Fibroblast of skin of left biceps (primary cell): ENCODE measurements at places on chromosomes 4 and X.
A peak's percentile ranks its signal among the peaks of the same experiment; 100 is the strongest.

GRCh38 chr4:99300934-99301333, 10.1 kb upstream of the ADH1A start:
- peak; percentile 88 for DNase-seq

DNA sequence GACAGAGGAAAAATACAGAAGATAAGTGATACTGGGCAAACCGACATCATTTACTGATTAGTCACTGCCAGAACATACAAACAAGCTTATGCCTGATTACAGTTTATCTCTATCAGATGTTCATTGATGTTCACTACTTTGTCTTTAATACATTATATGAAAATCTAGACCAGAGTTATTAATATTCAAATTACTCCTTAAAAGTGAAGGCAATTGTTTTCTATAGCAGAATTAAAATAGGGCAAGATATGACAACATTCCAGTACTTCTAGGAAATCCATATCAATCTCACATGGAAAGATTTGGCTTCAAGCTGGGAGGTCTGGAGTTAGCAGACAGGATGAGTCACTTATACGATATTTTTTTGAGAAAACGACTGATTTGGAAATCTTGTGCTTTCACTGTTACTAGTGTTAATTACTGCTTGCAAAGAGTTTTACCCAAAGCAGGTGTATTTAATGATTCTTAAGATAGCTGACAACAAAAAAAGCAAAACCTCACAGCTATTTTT, 31.8 kb downstream of the HPGD start:
- peak; percentile 11 for DNase-seq

DNA sequence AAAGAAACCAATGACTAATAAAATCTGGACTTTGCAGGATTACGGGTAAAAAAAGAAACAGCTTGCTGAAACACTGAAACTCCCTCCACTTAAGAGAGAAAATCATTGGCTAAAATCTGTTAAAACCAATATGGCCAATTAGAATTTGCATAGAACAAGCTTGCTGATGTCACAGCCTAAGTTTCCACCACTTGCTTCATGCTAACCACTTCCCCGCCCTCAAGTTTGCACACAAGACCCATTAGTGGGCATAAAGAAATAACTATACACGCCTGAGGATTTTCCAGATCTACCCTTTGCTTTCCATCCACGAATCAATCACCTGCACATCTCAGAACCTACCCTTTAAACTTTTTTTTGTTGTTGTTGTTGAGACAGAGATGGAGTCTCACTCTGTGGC, 42.7 kb upstream of the PHEX start:
- DNase-seq = no peak

DNA sequence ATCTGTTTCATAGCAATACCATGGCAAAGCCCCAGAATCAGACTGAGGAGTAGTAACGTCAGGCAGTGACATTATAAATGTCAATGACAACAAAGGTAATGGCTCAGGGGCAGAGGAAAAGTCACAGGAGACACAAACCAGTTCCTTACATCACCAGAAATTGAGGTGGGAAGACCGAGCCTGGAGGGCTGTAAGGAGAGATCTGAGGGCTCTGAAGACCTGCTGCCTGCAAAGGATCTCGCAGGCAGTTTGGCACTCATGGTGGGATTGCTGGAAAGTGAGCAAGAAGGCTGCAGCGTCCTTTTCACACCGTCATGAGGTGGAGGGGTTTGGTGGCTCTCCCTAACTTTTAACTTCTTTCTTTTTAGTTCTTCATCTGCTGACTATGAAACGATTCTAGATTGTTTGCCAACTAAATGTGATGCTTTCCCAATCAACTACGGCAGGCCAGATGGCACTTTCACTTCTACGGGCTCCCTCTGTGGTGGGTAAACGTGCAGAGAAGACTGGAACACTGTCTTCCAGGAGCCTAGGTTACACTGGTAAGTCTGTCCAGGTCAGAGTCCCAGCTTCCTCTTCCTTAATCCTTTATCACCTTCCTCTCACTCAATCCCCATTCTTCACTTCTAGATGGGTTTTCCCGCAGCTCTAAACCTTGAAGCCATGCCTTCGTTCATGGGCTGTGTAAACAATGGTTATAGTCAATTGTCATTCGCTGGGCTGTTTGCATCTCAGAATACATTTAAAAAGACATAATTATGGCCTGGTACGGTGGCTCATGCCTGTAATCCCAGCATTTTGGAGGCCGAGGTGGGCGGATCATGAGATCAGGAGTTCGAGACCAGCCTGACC, 58.2 kb downstream of the TBC1D9 start:
- DNase-seq = no peak

GRCh38 chrX:107673933-107674479, 45.7 kb downstream of the PRPS1 start:
- no peak for DNase-seq

DNA sequence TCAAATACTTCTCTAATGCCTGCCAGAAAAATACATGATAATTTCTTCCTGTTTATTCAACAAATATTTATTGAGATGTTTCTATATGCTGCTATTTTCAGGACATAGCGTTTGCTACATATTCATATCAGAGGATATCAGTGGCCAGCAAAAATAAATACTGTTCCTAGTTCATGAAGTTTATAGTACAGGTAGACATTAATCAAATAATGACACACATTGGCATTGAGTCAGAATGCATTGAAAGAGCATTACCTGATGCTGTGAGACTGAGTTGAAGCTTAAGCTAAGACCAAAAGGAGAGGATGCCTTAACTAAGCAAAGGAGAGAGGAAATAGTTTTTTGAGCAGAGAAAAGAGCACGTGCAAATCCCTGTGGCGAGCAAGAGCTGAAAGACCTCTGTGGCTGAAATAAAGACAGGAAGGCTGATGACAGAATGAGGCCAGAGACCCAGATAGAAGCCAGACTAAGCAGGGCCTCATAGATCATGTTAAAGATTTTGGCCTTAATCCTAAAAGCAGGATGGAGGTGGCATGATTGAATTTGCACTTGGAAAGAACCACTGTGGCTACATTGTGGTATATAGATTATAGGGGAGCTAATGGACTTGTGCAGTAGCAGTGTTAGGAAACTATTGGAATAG, 36.2 kb downstream of the FAM241A start:
- no peak for DNase-seq

DNA sequence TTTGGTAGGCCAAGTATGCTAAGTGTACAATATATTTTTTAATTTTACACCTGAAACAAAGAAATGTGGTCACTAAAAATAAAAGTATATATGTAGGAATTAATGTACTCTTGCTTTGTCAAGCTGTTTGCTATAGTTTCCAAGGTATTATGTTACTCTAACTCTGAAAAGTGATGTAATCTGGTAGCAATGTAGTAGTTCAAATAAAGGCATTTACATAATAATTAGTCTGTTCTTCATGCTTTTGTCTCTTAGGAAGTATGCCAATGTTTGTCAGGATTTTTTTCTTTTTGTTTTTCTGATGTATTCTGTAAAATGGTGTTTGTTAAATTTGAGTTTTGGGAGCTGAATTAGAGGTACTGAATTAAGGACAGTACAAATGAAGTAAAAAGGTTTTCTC, 89.5 kb downstream of the PLS3 start:
- no peak for DNase-seq

- no peak for DNase-seq
Measured at GRCh38 chr4:6758728-6759127, 23.8 kb upstream of the KIAA0232 start.

DNA sequence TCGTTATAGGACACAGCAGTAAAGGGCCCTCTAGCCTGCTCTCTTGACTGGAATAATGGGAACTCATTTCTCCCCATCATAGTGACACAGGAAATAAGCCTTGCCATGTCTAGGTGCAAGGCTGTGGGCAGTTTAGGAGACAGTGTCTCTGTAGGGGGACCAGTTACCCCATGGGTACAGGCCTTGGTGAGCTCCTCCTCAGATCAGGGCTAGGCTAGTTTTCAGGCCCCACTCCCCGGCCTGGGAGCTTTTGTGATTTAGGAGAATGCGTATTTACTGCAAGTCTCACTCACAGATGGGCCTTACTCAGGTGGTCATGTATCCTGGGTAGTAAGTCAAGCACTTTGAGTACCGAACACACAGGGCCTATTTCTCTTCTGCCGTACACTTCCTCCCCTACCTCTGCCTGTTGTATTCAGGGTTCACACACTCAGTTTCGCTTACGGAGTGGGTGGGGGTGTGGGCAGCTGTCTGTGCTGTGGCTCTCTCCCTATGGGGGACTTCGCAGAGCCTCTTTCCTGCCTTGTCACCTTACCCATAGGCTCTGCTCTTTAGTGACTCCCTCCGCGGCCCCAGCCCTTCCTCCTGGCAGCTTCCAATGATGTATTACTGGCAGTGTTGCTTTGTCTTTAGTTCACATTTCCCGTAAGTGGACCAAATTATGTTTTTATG, 34.2 kb downstream of the FAM193A start:
- DNase-seq = no peak

GRCh38 chrX:1274786-1275185, 6.2 kb downstream of the CSF2RA start:
- no peak for DNase-seq

DNA sequence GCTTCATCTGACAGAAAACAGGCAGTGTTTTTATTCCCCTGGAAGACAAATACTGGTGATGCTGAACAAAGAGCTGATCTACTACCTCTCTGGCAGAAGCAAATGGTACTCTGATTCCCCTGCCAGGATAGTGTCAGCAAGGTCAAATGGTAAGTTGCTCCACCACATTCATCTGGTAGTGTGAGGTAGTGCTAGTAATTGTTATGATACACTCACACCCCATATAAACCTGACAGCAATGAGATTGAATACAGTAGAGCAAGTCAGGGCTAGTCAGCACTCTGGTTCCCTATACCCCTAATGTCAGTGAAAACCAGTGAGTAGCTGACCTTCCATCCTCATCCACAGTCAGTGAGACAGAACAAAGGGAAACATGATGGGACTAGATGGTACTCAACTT, 3.4 kb upstream of the SPIN4 start:
- no peak for DNase-seq

GRCh38 chrX:1323315-1323714, 13.3 kb upstream of the IL3RA start:
- DNase-seq = no peak

DNA sequence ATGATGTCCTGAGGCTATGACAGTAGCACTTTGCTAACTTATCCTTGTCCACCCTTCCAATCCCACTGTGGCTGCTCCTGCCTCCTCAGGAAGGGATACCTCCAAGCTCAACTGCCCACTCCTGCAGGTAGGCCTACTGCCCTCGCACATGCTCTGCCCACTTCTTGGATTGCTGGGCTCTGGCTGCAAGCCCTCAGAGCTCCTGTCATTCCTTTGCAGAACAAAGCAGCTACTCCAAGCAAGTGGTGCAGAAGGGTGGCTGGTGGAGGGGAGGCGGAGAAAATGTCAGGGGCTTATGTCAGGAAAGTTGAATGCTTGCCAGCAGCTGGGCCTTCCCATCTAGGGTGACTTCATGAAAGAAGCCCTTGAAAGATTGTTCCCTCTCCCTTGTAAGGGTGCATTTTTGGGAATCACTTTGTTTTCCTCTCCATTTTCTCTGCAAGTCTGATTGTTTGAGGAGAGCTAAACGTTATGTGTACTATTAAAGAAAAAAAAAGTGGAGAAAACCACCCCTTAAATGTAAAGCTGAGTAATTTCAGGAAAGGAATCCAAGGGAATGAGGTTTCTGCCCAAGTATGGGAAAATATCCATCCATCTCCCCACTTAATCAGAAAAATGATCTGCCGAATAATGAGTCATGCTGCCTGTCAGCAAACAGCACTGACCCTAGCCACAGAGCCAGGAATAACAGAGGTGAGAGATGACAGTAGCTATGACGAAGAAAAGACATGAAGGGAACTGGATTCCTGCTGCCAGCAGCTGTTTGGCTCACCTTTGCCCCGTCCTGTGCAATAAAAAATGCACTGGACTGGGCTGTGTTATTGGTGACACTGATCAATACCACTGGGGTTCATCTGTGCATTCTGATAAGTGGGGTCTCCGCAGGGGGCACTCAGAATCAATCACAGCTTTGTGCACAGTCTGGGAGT, 102.0 kb downstream of the RTL5 start:
- DNase-seq = peak; percentile 75

DNA sequence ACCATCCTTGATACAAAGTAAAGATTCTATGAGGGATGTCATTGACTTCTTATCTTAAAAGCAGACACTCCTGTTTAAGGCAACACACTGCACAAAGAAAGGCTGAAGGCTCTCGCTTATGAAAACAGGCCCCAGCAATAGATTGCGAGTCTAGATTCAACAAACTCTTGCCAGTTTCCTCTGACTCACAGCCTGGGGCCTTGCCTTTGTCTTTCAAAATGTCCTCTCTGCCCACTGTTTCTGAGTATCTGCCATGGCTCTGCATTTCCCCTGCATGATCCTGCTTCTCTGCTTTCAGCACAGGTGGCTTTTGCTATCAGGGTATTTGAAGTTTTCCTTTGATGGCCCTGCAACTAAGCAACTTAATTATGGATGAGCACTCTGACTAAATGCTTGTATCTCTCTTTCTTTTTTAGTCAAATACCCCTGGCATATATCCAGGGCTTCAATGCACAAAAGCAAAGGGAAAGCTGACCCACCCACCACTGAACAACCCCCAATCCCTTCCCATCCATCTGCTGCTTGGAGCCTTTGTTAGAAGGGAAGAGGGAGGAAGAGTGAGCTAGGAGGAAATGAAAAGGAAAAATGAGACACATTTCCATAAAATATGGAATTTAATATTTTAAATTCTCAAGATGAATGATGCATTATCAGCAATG, 32.2 kb downstream of the NDP start:
- DNase-seq = no peak

GRCh38 chrX:54920610-54921426, at the start of gene TRO:
TRO (plus strand) TSS chrX:54920824; CDS start chrX:54922247, 1,423 bp downstream.
- peak; percentile 3 for DNase-seq

DNA sequence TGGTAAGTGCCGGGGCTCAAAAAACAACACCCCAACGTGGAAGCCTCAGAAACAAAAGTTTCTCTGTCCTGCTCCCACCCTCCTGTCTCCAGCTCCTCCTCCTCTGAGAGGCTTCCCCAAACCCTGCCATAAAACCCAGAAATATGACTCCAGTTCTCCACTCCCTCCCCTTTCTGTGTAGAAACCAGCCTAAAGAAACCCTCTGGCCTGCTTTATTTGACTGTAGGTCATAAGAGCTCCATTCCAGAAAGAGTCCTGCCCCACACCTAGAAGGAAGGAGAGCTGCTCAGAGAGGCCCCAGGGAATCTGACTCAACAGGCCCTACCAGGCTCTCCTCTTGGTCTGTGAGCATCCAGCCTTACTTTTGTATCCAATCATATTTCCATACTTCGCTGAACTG, 872 bp upstream of the S100P start:
- peak; percentile 23 for DNase-seq

DNA sequence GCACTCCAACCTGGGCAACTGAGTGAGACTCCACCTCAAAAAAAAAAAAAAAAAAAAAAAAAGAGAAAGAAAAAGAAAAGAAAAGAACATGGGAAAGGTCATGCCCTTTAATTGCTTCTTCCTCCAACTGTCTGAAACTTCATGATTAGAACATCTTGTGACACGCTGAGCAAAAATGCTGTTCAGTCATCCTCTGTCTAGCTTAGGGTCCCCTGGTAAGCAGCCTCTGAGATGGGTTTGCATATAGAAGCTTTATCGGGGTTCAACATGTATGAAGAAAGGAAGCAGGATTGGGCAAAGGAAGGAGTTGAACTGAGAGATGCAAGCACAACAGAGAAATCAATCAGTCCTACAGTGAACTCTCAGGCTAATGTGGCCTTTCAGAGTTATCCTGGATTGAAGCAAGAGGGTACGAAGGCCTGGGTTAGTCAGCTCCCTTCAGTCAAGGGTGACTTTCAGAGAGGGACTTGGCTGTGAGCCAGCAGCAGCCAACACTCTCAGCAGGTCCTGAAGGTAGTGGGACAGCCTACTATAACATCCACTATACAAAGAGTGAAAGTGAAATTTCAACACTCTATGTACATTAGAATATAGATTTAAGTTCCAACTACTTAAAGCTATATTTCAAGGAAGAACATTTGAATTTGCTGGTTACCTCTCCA, 11.4 kb downstream of the MAOB start:
- no peak for DNase-seq

- DNase-seq = no peak
Measured at GRCh38 chr4:61604054-61604453, 403.9 kb downstream of the ADGRL3 start.
